ENCODE measurements at places on chromosomes 2 and 18. TPM values are rescaled to one million over a fixed set of nuclear protein-coding genes. Genes with fewer than 3 reads are reported as not detected.

Gene PPP1R1C
- not detected for total RNA-seq

Gene CDH19
- not detected for total RNA-seq

Gene PJVK
- total RNA-seq, result 1.4 TPM

- no peak for DNase-seq
Observed at GRCh38 chr2:191215230-191215629, 30.0 kb upstream of the MYO1B start.

Gene TUBA3E
- not detected for total RNA-seq

DNA sequence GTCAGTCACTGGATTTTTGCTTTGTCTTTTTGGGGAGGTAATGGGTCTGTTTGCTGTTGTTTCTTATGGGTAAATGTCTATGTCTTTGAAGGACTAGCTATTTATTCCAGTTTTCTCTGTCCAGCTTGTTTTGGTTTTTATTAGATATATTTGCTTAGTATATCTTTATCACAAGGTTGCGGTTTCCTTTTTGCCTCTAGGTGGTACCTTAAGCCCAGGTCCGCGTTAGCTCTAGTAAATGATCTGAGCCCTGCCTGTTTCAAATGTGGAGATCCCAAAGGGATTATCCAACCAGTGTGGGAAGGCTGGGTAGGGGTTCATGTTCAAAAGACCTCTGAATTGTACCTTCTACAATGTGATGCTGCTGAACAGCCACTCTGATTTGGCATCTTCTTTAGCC lies 114.5 kb downstream of the MYO3B start:
- no peak for DNase-seq

Gene RNF125
- 29.3 TPM for total RNA-seq

DNA sequence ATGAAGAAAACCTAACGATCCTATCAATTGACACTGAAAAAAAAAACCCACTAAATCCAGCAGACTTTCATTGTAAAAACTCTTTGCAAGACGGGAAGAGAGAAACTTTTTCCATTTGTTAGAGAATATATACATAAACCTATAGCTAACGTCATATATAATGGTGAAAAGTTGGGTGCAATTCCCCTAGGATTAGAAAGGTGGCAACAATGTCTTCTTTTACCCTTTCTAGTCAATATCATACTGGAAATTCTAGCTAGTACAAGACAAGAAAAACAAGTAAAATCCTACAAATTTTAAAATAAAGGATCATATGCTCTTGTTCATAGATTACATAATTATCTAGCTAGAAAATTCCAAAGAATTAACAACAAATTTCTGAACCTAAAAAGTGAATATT lies 1596.5 kb upstream of the LRRTM1 start:
- no peak for DNase-seq

DNA sequence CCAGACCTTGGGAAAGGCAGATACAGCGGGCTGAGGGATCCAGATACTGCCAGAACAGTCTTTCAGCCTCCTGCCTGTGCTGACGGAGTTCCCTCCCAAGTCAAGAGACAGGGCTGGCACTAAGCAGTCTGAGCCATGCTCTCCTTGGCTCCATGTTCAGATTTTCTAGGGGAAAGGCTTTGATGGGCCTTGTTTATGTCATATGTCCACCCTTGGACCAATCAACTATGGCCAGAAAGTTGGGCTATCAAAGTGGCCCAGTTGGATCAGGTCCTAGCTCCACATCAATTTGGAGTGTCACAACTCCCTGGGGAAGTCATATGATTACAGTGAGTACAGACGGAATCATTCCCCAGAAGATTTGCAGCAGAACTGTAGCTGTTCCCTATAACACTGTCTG lies 152.0 kb downstream of the GREB1L start:
- DNase-seq, result no peak

DNA sequence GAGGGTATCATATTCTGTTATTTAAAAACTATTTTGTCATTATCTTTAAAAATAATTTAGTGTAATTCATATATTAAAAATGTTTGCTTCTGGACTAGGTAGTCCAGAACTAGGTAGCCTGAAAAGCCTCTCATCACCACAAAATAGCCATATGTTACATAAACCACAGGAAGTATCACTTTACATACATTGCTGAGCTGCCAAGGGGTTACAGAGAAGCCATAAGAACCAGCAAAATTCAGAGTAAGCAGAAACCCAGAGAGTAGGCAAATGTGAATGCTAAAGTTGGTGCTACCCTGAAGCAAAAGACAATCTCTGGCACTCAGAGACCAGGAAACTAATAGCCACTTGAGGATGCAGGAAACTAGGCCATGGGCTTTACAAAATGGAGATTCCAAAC lies 60.9 kb downstream of the LOXHD1 start:
- no peak for DNase-seq

- no peak for DNase-seq
Observed at GRCh38 chr18:7764405-7764804, 197.3 kb downstream of the PTPRM start.

All from activated T-cell treated with anti-CD3 and anti-CD28 coated beads, Interleukin-2, amount 50 U/mL, for 4 hours (primary cell).